Kidney tubule cell (primary cell): ENCODE measurements at places on chromosomes 3 and 15.

DNA sequence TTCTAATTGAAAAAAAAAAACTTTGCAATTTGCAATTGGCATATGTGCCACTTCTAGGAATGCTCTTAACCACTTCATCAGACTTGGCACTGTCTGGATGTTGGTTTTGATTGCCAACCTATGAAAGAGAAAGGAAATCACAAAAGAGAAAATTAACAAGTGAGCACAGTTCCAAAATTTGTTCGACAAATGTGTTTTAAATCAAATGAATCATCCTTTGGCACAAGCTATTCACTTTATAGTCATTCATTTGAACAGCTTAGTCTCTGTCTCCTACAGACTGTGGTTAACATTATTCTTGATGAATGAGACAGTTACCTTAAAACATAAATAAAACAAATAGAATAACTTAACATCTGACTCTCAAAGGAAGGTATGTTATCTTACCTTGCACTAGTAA lies 265.0 kb downstream of the EPHA3 start:
- no peak for DNase-seq

DNA sequence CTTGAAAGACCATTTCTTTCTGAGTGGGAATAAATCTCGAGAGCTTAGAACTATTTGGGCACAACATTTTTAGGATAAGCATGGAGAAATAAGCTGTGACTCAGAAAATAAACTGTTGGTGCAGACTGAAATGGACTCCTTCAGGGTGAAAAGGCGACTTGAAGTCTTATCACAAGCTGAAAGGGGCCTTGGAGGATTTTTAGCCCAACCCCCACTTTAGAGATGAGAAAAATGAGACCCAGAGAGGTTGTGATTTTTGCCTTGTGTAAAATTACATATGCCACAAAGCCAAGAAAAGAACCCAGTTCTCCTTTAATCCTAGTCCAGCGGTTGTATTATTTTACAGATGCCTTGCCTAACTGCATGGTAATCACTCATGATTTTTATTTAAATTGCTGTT lies 1.5 kb downstream of the ATP1B3 start:
- peak; percentile 29 for DNase-seq

GRCh38 chr15:58247855-58248842 lies 110.0 kb downstream of the AQP9 start:
- no peak for DNase-seq

GRCh38 chr3:194888916-194889315 lies 203.2 kb downstream of the FAM43A start:
- no peak for DNase-seq

DNA sequence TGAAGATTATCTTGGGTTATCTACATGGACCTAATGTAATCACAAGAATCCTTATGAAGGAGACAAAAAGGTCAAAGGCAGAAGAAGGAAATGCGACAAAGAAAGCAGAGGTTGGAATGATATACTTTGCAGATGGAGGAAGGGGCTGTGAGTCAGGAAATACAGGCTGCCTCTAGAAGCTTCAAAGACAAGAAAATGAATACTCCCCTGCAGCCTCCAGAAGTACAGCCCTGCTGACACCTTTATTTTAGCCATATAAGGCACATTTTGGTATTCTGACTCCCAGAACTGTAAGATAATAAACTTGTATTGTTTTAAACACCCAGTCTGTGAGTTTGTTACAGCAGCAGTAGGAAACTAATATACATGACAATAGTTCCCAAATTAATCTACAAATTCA lies 58.6 kb downstream of the SIDT1 start:
- no peak for DNase-seq

DNA sequence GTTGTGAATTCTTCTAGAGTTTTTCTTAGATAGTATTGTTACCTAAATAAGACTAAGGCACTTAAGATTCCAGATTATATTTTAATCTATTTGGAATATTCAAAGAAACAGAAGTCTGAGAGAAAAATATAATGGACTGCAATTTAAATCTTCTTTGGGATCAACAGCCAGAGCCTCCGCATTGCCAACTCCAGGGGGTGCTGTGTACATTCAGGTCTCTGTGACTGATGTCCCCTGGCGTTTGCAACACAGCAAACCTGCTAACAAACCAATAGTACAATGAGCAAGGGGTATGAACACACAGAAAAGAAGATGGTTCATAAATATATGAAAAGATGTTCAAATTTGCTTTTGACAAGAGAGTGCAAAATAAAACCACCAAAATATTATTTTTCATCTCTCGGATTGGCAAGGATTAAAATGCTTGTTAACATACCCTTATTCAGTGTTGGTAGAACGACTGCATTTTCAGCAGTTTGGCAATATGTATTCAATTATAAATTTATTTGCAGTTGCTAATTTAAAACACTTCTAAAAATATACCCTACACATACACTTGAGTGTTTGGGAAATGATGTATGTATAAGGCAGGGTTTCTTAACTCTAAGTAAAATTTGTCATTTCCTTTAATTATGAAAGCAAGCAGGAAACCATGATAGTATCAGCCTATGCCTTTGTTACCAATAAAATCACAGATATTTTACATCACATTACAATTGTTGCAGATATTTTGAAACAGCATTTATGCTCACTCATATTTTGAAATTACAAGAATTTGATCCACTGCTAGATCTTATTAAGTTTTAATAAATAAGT lies 16.1 kb upstream of the TM4SF1 start:
- DNase-seq, result peak; percentile 82

- DNase-seq, result peak; percentile 80
Measured at GRCh38 chr3:131110087-131110486, 83.4 kb downstream of the NEK11 start.

GRCh38 chr3:46866720-46867549 lies 3.7 kb upstream of the MYL3 start:
- DNase-seq, result peak; percentile 45
